Right lung (tissue), 10 donors: ENCODE measurements at places on chromosomes 1 and 21.
A peak's percentile ranks its signal among the peaks of the same experiment; 100 is the strongest.

DNA sequence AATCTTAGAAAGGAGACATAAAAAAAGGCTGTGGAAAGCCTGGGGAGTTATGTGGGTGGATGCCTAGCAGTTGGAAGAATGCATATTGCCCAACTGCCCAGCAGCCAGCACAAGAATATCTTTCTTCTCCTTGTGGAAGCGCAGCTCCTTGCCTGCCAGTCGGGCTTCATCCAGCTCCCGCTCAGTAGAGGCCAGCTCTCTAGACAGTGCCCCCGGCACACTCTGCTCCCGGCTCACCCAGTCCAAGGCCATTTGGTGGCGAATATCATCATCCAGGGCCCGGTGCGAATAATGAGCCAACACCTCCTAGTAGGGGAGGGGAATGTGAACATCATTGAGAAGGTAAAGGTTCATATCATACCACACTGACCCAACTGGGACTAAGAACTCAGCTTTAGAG lies 9.0 kb upstream of the RBM8A start:
- no peak for DNase-seq

GRCh38 chr1:205170532-205171269 lies 40.8 kb downstream of the DSTYK start:
- DNase-seq = no peak

DNA sequence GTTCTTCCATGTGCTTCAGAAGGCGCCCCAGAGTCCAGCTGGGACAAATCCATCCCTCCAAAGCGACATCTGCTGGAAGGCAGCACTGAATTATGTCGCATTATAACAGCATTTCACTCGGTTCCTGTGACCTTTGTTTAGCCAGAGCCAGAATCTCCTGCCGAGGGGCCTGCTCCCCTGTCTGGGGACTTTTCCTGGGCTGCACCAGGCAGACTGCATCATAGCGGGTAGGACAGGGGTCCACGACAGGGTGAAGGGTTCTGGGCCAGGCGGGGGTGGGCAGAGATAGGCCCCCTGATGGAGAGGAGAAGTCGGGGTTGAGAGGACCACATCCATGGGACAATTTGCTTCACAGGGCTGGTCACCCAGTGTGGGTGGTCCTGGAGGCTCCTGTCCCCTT lies 276.9 kb downstream of the MATN1 start:
- DNase-seq = no peak

GRCh38 chr1:247452447-247453039 lies 5.4 kb downstream of the OR2B11 start:
- DNase-seq = no peak

- DNase-seq = peak; percentile 34
These were observed 113.5 kb downstream of the MAP3K21 start for GRCh38 chr1:233440951-233441401.

GRCh38 chr1:248102847-248103246 lies 7.9 kb downstream of the OR2L13 start:
- no peak for DNase-seq

DNA sequence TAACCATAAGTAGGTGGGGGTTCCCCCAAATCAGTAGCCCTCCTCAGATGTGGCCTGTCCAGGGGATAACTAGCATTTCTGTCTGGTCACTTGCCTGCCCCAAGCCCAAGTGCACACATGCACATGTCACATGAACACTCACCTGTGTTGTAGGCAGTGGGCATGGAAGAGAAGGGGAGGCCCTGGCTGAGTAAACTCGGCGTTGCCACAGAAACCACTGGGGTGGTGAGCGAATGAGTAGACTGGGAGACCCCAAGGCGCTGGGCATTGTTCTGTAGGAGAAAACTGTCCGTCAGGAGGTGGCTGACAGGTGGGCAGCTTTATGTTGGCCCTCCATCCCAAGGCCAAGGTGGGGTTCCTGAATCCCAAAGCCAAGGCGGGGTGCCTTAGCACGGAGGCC lies 25.6 kb downstream of the MEF2D start:
- no peak for DNase-seq
